Activated CD4-positive, alpha-beta T cell treated with anti-CD3 and anti-CD28 coated beads for 24 hours (primary cell): ENCODE measurements at places on chromosomes 11 and 22.

- no peak for DNase-seq
Observed at GRCh38 chr11:108751444-108751843, 86.6 kb downstream of the DDX10 start.

DNA sequence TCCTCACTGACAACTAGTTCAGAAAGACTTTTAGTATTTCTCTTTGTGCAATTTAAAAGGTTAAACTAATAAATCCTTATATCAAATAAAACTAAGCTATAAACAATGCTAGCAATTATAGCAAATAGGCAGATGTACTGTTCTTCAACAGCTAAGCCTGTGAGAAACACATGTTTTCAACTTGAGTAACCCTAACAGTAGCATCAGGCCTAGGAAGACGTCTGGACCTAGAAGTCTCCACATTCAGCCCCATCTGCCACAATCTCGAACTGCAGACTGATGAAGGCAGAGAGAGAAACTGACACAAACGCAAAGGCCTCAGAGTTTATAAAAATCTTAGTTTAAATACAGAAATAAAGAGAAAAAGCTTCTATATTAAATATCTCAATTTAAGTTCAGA lies 2.5 kb downstream of the ST13 start:
- DNase-seq, result no peak

DNA sequence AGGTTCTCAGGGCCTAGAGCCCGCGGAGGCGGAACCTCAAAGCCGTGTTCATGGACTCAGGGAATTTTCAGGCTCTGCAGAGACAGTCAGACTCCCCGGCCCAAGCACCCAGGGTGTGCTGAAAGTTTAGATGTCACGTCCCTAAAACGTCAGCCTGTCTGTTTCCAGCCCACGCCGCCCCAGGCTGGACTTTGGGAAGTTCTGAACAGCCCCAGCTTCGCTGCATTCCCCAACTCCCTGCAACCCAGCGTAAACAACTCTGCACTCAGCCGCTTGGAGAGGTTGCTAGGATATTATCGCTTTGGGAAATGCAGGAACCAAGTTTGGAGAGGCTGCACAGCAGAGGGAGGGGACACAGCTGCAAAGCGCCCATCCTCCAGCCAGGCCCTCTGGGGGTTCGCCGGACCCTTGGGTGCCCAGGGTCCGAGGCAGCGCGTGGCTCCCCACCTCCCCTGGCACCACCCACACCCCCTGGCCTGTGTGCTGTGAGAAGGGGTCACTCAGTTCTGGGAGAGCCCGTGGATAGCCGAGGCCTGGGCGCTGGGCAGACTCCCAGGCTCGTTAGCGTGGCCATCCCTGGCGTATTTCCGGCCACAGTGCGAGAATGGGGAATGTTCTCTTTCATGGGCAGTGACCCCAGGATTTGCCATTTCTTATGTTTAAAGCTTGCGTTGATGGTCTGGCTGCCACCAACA lies 120.5 kb upstream of the FGF3 start:
- DNase-seq, result no peak

DNA sequence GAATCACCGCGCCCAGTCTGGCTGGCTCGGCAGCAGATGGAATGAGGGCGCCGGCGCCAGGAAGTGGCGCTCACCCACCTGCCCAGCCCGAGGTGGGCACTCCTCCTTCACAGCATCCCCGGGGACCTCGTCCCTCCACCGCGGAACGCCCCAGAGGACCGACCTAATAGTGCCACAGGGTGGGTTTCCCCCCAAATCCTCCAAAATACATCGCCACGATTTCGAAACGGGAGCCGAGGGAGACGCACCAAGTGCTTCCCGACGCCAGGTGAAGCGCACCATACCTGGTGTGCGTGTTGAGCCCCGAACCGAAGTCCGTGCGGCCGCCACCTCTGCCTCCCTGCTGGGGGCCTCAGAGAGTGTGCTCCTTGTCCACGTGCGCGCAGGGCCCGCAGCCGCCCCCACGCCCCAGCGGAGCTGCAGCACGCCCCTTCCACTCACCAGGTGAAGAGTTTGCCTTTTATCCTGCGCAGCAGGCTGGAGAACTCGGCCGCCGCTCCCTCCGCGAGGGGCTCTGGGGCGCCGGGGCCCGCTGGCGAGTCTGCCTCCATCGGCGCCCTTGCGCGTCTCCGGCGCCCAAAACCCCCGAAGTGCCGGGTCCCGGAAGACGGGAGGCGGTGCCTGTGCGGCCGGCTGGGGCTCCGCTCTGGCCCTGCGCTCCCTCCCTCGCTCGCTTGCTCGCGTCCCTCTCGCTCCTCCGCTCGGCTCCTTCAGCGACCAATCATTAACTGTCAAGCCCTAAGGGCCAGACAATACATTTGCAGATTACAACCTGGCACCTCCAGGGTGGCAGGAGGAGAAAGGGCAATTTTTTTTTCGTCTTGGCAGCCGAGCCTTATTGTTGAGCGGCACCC lies at the start of gene SLC35F2:
TSS of gene SLC35F2 (minus strand) at position 571 of the 854 bp plus-strand sequence. CDS start at position 551, 20 bp downstream.
- peak; percentile 56 for DNase-seq
